Left ventricle myocardium superior (tissue), 1 donor: ENCODE measurements at places on chromosomes 2 and 18. TPM values are rescaled to one million over a fixed set of nuclear protein-coding genes. Genes with fewer than 3 reads are reported as not detected.

GRCh38 chr2:30147196-30147714 is 448 bp downstream of the YPEL5 start:
- no peak for DNase-seq

- DNase-seq, result no peak
Observed at GRCh38 chr2:61354543-61355197, 116.2 kb downstream of the USP34 start.

GRCh38 chr18:677951-678381 is 20.5 kb downstream of the TYMS start:
- no peak for DNase-seq

GRCh38 chr2:2703762-2704427 is 372.8 kb upstream of the MYT1L start:
- DNase-seq, result no peak

- DNase-seq, result no peak
Observed at GRCh38 chr2:173059292-173059691, 16.4 kb upstream of the MAP3K20 start.

Gene KIF1A
- 1.6 TPM for total RNA-seq

DNA sequence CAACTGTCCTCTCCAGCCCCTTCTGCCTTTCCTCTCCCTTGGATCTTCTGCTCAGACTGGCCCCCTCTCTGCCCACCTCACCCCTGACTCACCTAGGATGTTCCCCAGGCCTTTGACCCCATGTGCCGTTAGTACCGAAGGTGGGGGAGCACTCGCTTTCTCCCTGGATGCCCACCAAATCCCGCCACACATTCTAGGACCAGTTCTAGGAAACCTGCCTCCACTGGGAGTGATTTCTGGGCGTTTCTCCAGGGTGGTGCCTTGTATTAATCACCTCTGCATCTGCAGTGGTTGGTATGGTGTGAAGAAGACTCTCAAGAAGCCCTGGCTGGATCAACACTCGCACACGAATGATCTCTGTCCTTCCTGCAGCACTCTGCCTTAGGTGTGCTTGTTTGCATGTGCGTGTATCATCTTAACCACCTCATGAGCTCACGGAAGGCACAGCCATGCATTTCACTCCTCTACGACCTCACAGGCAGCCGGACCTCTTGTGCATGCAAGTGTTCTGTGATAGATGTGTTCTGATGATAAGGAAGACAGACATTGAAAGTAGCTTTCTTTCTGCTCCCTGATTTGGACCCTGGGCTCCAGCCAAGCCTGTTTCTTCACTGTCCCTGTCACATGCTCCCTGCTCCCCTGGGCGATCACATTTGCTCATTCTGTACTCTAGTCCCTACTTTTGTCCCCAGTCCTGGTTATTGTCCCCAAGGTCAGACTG is 69.4 kb downstream of the LIPG start:
- DNase-seq, result no peak

GRCh38 chr2:25251422-25252273 is 83.3 kb upstream of the POMC start:
- peak; percentile 78 for DNase-seq

Gene AMER3
- total RNA-seq, result not detected

GRCh38 chr2:64947885-64948284 is 41.3 kb upstream of the SLC1A4 start:
- no peak for DNase-seq

GRCh38 chr18:67104700-67105284 is 411.7 kb downstream of the DSEL start:
- DNase-seq, result peak; percentile 40

Gene PPP1R1C
- 25.2 TPM for total RNA-seq

Gene ASXL3
- total RNA-seq, result 4.3 TPM

- no peak for DNase-seq
Observed at GRCh38 chr2:133142087-133142486, 426.2 kb downstream of the NCKAP5 start.

DNA sequence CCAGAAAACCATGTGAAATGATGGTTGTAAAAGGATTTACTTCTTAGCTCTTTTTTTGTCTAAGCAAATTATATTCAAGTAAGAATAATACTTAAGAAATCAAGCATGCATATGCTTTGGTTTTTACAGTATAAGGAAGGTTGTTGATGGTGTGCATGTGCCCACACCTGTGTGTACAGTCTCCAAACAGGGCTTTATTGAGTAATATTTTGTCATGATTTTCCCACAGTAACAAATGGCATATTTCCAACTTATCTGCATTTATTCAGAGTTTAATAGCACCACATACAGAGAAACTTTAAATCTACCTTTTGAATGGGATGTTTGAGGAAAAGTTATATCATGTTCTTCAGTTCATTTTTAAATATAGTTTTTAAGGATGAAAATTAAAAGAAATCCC is 76.5 kb upstream of the DSG1 start:
- DNase-seq, result no peak

Gene EMILIN1
- 15.7 TPM for total RNA-seq

Gene SALL3
- not detected for total RNA-seq

GRCh38 chr18:11047817-11048216 is 101.6 kb downstream of the PIEZO2 start:
- no peak for DNase-seq

Gene TCF4
- total RNA-seq, result 62.8 TPM

Gene ANKRD44
- total RNA-seq, result 6.9 TPM
